ENCODE measurements at places on chromosomes 4 and X.
A peak's percentile ranks its signal among the peaks of the same experiment; 100 is the strongest.

DNA sequence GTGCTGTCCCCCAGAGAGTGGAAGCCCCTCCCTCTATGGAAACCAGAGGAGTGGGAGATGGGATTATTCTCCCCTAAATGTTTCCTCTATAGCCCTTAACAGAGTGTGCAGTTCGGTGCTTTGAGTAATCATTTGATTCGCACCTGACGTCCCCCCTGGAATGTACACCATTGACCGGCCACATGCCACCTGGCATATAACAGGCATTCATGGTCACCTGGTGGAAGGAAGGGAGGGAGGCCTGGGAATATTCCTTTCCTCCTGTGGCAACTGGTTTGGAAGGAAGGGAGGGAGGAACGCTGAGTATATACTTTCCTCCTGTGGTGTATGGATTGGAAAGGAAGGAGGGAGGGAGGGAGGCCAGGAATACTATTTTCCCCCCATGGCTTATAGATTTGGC is 77.2 kb downstream of the CRMP1 start:
- no peaks in the 10 kb centered on the region for H3K4me1 ChIP-seq
- H3K36me3 ChIP-seq: peaks cover 2% of the 10 kb centered on the region

DNA sequence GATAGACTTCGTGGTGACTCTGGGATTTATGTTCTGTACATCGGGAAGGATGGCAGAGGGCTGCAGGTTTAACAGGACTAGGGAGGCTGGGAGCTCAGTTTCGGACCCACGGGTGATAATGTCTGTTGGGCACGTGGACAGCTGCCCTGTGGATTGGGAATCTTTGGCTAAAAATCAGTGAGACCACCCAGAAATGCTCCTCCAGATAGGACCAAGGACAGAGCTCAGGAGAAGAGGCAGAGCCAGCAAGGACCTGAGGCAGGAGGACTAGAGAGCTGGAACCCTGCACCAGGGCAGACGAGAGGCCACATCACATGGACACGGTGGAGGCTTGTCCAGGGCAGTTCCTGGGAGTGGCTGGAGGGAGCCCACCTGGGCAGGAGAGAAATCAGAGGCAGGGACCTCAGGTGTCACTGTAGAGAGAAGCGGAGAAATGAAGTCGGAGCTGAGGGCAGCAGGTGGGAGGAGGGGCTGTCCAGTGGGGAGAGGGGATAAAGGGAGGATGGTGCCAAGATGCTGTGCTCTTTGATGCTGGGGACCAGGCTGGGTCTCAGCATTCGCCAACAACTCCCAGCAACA is 79.2 kb downstream of the CPZ start:
- no peaks in the 10 kb centered on the region for H3K4me1 ChIP-seq
- no peaks in the 10 kb centered on the region for H3K36me3 ChIP-seq
- no peak for DNase-seq
- H3K27me3 ChIP-seq: peaks cover 36% of the 10 kb centered on the region
- no peak overlapping the region for H3K27ac ChIP-seq

DNA sequence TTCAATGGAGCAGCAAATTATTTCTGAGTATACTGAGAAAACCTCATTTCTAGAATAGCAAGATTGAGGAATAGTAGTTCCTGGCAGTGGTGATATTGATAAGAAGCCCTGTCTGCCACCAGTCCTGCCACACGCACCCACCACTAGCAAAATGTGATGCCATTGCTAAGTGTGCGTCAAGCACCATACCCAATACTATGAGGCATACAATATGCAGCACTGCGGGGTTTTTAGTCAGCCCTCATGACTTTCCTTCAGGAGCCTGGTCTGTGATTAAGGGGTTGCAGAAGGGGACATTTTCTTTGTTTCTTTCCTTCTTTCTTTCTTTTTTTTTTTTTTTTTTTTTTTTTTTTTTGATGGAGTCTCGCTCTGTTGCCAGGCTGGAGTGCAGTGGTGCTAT is 128.7 kb upstream of the USP38 start:
- DNase-seq: no peak
- no peak overlapping the region for H3K27ac ChIP-seq
- H3K4me3 ChIP-seq: no peak overlapping the region
- no peaks in the 10 kb centered on the region for H3K27me3 ChIP-seq

GRCh38 chr4:176034936-176035335 is 30.7 kb upstream of the WDR17 start:
- H3K27ac ChIP-seq: no peak overlapping the region
- no peaks in the 10 kb centered on the region for H3K4me1 ChIP-seq
- H3K4me3 ChIP-seq: no peak overlapping the region
- no peaks in the 10 kb centered on the region for H3K36me3 ChIP-seq
- H3K27me3 ChIP-seq: no peaks in the 10 kb centered on the region

GRCh38 chr4:48270951-48271473 is 1.4 kb upstream of the TEC start:
- no peaks in the 10 kb centered on the region for H3K4me1 ChIP-seq
- no peaks in the 10 kb centered on the region for H3K36me3 ChIP-seq
- no peak overlapping the region for H3K4me3 ChIP-seq
- no peak for DNase-seq
- H3K27me3 ChIP-seq: no peaks in the 10 kb centered on the region

- no peak overlapping the region for H3K27ac ChIP-seq
- no peak overlapping the region for H3K4me3 ChIP-seq
- no peaks in the 10 kb centered on the region for H3K4me1 ChIP-seq
- DNase-seq: no peak
- H3K27me3 ChIP-seq: no peaks in the 10 kb centered on the region
Observed at GRCh38 chrX:20739038-20739745, 472.5 kb upstream of the RPS6KA3 start.

DNA sequence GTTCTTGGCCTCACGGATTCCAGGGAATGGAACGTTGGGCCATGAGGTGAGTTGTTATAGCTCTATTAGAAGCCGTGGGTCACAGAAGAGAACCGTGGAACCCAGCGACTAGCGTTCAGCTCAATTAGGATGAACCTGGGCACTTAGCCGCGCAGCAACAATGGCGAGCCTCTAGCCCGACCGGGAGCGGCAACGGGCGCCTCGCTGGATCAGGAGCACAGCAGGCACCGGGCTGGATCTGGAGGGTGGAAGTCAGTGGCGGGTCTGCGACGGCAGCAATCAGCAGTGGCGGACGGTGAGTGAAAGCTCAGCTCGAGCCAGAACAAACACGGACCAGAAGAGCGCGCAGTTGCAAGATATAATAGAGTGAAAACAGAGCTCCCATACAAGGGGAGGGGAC is 34.2 kb downstream of the AGA start:
- no peaks in the 10 kb centered on the region for H3K36me3 ChIP-seq
- no peak for DNase-seq
- H3K27me3 ChIP-seq: no peaks in the 10 kb centered on the region
- no peaks in the 10 kb centered on the region for H3K4me1 ChIP-seq
- H3K27ac ChIP-seq: no peak overlapping the region
- no peak overlapping the region for H3K4me3 ChIP-seq

GRCh38 chr4:142356801-142357200 is 489.3 kb downstream of the INPP4B start:
- H3K4me3 ChIP-seq: no peak overlapping the region
- no peaks in the 10 kb centered on the region for H3K36me3 ChIP-seq
- no peak overlapping the region for H3K27ac ChIP-seq

DNA sequence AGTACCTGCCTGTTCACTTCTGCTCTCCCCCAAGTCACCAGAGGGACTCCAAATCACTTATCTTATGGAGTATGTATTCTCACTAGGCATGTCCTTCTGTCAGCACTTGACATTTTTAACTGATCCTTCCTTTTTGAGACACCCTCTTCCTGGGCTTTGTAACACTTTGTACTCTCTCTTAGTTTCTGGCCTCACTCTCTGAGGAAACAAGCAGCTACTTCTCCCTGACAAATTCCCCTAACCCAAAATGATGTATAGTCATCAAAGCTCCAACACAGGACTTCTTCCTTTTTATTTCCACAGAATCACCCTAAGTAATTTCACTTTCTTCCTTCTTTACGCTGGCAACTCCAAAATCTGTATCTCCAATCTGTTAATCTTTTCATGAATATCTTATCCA is 101.8 kb downstream of the ARAP2 start:
- H3K4me3 ChIP-seq: no peak overlapping the region
- no peak overlapping the region for H3K27ac ChIP-seq
- no peaks in the 10 kb centered on the region for H3K4me1 ChIP-seq
- H3K36me3 ChIP-seq: no peaks in the 10 kb centered on the region
- no peak for DNase-seq

GRCh38 chrX:23811108-23811651 is 28.2 kb downstream of the SAT1 start:
- no peaks in the 10 kb centered on the region for H3K36me3 ChIP-seq
- no peaks in the 10 kb centered on the region for H3K27me3 ChIP-seq
- peak overlapping the region; percentile 24 for H3K4me3 ChIP-seq
- DNase-seq: no peak

DNA sequence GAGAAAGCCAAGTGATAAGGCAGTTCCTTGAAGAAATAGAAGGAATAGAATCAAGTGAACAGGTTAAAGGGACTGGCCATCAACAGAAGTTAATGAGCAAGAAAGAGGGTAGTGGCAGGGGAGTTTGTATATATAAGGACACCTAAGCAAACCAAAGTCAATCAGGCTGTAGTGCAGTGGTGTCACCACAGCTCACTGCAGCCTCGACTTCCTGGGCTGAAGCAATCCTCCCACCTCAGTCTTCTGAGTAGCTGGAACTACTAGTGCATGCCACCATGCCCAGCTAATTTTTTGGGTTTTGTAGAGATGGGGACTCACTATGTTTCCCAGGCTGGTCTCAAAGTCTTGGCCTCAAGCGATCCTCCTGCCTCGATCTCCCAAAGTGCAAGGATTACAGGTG is 15.9 kb downstream of the ACOT9 start:
- H3K27me3 ChIP-seq: peaks cover 6% of the 10 kb centered on the region
- DNase-seq: no peak
- no peaks in the 10 kb centered on the region for H3K4me1 ChIP-seq
- H3K27ac ChIP-seq: no peak overlapping the region

- no peak overlapping the region for H3K4me3 ChIP-seq
- no peak for DNase-seq
- H3K27ac ChIP-seq: no peak overlapping the region
- H3K27me3 ChIP-seq: no peaks in the 10 kb centered on the region
Observed at GRCh38 chr4:151569650-151570049, 160.7 kb downstream of the FHIP1A start.

- H3K36me3 ChIP-seq: no peaks in the 10 kb centered on the region
- H3K4me1 ChIP-seq: no peaks in the 10 kb centered on the region
- H3K27me3 ChIP-seq: no peaks in the 10 kb centered on the region
- no peak overlapping the region for H3K4me3 ChIP-seq
Observed at GRCh38 chr4:183553601-183554345, 48.9 kb downstream of the ING2 start.

DNA sequence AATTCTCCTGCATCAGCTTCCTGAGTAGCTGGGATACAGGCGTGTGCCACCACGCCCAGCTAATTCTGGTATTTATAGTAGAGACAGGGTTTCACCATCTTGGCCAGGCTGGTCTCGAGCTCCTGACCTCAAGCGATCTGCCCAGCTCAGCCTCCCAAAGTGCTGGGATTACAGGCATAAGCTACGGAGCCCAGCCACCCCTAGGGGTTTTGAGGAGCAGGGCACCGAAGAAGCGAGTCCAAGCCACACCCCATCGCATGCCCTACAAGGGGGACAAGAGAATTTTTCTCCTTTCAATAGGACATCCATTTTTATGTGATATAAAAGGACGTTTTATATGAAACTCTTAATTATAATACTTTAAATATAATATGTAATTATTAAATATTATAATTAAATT is 13.9 kb upstream of the KLF3 start:
- DNase-seq: no peak
- H3K27ac ChIP-seq: no peak overlapping the region
- no peaks in the 10 kb centered on the region for H3K4me1 ChIP-seq
- no peak overlapping the region for H3K4me3 ChIP-seq
- no peaks in the 10 kb centered on the region for H3K27me3 ChIP-seq

DNA sequence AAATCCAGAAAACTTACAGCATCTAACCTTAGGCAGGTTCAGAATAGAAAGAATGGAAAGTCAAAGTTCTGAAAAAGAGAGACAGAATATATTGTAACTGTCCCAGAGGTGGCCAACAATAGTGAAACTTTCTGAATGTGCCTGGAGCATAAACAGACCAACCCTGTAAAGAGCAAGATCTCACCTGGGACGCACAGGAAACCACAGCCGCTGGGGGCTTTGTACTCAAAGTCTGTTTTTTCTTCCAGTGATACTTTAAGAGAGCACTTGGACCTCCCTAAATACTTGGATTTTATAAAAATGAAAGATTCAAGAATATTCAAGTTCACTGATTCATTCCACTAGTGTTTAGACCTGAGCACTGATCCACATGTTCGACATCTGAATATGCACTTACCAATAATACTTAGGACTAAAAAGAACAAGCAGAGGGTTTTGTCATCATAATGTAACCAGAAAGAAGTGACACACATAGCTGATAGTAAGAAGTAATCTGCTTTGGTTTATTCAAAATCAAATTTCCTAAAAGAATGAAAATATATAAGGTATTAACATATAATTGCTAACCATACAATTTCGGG is 35.3 kb downstream of the ARAP2 start:
- no peaks in the 10 kb centered on the region for H3K36me3 ChIP-seq
- no peak overlapping the region for H3K4me3 ChIP-seq
- no peaks in the 10 kb centered on the region for H3K4me1 ChIP-seq
- no peak overlapping the region for H3K27ac ChIP-seq
- DNase-seq: no peak

DNA sequence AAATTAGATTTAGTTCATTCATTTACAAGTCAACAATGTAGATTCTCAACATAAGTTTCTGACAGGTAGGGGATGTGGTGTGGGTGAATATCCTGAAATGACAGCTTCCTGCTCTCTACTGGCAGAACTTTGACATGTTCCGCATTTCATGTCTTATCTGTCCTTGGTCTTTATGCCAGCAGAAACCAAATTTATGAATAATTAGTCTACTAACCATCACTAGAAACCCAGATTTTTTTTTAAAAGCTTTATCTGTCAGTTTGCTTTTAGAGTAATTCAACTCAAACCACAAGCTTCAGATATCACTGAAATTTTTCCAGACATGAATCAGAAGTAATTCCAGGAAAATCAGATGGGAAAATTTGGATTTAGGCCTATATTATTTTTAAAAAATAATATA is 17.9 kb downstream of the COQ2 start:
- H3K4me3 ChIP-seq: no peak overlapping the region
- H3K4me1 ChIP-seq: no peaks in the 10 kb centered on the region
- H3K27me3 ChIP-seq: no peaks in the 10 kb centered on the region
- no peak overlapping the region for H3K27ac ChIP-seq
- DNase-seq: no peak

DNA sequence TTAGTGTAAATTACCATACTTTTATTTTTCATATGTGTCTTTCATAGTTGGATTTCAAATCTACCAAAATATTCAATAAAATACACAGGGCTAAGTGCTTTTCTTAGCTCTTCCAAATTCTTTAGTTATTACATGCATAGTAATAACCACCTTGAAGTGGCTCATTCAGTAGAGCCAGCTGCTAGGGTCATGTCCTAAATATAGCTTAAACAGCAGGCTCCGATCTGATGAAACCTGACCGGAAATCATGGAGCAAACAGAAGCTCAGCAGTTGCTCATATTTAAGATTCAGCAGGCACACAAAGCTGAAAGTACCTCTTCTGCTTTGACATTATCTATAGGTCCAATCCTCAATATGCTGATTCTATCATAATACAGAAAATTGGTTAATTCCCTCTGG is 1470.4 kb downstream of the ADGRL3 start:
- H3K27me3 ChIP-seq: no peaks in the 10 kb centered on the region
- DNase-seq: no peak
- H3K4me1 ChIP-seq: no peaks in the 10 kb centered on the region

Measured in breast epithelium (tissue), 4 donors.